ENCODE measurements at places on chromosomes 3 and 15. TPM values are rescaled to one million over a fixed set of nuclear protein-coding genes. Genes with fewer than 3 reads are reported as not detected.

- DNase-seq, result no peak
Measured at GRCh38 chr3:152379415-152380042, 110.8 kb downstream of the MBNL1 start.

Gene TRPM1
- total RNA-seq, result 105 TPM

- DNase-seq, result no peak
Measured at GRCh38 chr3:113133140-113133539, 78.2 kb upstream of the BOC start.

DNA sequence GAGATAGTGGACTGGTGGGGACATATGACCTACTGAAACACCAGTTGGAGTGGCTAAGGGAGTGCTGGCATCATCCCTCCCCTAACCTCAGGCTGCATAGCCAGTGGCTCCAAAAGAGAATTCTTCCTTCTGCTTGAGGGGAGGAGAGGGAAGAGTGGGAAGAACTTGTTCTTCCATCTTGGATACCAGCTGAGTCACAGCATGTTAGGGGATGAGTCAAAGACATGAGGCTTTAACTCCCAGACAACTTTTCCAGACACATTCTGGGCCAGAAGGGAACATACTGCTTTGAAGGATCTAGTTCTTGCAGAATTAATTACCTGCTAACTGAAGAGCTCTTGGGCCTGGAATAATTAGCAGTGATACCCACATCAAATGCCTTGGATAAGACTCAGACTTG is 36.8 kb upstream of the PEX5L start:
- DNase-seq, result no peak

Gene CCR8
- not detected for total RNA-seq

DNA sequence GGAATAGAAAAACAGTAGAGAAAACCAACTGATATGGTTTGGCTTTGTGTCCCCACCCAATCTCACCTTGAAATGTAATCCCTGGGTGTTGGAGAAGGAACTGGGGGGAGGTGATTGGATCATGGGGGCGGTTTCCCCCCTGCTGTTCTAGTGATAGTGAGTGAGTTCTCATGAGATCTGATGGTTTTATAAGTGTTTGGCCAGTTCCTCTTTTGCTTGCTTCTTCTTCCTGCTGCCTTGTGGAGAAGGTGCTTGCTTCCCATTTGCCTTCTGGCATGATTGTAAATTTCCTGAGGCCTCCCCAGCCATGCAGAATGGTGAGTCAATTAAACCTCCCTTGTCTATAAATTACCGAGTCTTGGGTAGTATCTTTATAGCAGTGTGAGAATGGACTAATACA is 48.4 kb downstream of the EOMES start:
- DNase-seq, result no peak

DNA sequence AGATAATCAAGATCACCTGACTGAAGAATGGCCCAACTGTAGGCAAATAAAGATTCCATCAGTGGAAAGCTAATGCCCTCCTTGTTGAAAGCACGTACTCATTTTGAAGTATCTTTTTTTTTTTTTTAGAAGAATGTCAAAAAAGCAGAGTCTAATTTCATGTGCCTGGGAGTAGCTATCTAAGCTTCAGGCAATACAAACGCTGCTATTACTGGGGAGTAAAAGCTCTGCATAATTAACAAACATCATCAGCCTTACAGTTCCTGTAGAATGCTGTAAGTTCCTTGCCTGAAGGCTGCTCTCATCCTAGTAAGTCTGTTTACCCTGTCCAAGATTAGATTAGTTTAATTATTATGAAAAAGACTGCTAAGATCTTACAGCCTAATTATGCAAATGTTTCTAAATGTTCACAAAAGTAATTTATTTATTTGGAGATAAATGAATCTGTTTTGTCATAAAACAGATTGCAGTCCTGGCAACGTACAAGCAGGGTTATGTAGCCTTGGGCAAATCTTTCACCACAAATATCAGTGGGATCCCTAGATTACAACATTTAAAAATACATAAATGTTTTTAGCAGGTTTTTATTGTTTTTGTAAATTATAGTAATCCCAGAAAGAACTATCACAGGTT is 451.3 kb upstream of the AGTR1 start:
- peak; percentile 57 for DNase-seq

Gene TGM4
- total RNA-seq, result not detected

DNA sequence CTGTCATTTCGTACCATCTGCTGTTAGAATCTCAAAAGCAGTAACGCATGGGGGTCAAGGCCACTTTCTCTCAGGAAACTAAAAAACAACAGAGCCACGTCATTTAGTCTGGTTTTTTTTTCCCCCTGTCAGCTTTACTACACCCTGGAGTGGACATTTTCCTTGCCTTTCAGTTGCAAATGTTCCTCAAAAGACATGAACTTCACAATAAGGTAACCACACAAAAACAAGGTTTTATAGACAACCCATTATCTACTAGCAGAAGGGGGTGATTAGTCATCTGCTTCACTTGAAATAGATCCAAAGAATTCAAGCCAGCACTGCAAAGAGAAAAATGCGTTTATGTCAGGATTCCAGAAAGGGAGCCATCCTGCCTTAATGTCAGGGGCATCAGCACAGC is 171.8 kb upstream of the CDIN1 start:
- DNase-seq, result no peak

Gene SLC38A3
- total RNA-seq, result 0.42 TPM

DNA sequence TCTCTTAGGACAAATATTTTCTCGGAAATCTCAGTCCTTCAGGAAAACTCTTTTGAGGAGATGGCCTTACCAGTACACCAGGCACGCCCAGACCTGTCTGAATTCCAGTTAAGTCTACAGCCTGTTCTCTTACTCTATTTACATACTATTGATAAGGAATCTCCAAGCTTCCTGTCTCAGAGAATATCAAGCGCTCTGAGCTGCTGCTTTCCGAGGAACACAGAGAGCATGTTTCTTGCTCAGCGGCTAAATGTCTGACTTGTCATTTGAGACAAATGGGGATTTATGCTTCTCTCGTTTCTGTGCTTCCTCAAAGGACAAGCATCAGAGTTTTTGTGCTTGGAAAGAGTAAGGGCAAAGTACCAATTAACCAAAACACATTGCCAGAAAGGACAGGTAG is 112.4 kb upstream of the CCDC54 start:
- no peak for DNase-seq

Gene ESYT3
- total RNA-seq, result 0.05 TPM

DNA sequence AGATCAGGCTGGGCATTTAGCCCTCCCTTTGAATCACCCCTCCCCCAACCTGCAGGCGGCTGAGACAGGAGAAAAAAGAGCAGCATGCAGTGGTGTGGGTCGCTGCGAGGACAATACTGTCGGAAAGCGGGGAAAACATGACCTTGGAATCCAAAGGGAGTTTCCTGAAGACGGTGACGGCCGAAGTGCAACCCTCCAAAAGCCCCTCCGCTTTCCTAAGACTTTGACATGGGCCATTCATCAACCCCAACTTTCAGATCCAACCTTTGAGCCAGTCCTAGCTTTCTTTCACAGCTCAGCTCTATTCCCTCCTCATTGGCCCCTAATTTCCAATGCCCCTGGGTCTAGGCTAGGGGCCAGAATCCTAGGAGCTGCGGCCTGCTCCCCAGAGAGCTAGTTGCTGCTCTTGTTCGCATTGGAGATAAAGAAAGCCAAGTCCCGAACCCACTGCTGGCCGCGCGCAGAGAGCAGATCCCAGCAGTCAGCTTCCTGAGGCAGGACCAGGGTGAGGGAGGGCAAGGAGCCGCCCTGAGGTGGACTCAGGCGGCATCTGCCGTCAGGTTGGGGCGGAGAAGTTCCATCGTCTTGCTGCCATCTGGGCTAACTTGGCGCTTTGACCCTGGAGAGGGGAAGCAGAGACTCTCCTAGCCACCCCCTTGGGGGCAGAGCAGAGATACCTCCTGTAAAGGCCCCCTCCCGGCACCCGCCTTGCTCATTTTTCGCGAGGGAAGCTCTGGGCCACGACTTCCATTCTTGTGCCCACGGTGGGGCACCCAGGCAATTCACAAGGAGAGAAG is 914 bp downstream of the ZIC4 start:
- DNase-seq, result no peak

Gene ADAMTS17
- 2.4 TPM for total RNA-seq
